Kidney epithelial cell (primary cell): ENCODE measurements at places on chromosomes 16 and 17. TPM values are rescaled to one million over a fixed set of nuclear protein-coding genes. Genes with fewer than 3 reads are reported as not detected.

The TBC1D3I gene
- total RNA-seq = 0.13 TPM in 1 of 2 replicates, not detected in the other

The SLC5A10 gene
- not detected in 2 replicates for total RNA-seq

DNA sequence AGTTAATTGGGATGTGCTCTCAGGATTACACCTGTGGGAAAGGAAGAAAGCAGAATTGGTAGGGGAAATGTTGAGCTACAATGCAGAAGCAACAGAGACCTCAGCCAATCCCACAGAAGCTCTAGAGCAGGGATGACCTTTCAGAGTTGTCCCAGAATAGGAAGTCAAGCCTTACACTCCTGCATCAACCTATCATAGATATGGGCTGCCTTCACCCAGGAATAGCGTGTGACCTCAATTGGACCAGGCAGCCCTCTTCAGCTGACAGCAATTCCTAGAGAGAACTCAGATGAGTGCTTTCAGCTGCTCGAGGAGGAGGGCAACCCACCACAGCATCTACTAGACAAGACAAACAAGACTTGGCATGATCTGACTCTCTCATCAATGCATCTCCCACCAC is 189.7 kb downstream of the TMEM132E start:
- no peak for DNase-seq

GRCh38 chr17:7835814-7836595 is 2.0 kb downstream of the KDM6B start:
- DNase-seq = no peak

- DNase-seq = no peak
Measured at GRCh38 chr17:76208120-76208519, 32.2 kb downstream of the RNF157 start.
